ENCODE measurements at places on chromosomes 6 and 20.

DNA sequence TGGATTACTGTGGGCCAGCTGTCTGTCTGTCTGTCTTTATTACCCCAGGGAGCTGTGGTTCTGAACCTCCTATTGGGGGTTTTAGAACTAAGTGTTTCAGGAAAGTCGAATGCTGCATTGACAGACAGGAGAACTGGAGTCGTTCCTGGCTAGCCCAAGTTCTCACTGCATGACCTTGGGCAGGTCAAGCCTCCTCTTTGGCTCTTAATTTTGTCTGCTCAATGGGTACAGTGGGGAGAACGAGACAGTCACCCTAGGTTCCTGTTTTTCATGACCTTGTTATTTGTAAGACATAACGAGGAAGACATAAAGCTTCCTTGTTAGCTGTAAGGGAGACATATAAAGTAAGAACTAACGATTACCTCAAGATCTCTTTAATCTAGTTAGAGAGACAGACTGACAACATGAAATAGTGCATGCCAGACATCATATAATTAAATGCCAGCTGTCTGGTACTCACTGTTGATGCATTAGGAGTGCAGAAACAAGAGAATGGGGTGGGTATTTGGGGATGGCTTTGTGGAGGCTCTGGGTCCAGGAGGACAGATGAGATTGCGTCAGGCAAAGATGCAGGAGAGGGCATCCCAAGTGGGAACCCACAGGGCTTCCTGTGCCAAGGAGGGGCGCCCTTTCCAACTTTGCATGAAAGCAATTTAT is 3.7 kb upstream of the CCDC167 start:
- DNase-seq = no peak

DNA sequence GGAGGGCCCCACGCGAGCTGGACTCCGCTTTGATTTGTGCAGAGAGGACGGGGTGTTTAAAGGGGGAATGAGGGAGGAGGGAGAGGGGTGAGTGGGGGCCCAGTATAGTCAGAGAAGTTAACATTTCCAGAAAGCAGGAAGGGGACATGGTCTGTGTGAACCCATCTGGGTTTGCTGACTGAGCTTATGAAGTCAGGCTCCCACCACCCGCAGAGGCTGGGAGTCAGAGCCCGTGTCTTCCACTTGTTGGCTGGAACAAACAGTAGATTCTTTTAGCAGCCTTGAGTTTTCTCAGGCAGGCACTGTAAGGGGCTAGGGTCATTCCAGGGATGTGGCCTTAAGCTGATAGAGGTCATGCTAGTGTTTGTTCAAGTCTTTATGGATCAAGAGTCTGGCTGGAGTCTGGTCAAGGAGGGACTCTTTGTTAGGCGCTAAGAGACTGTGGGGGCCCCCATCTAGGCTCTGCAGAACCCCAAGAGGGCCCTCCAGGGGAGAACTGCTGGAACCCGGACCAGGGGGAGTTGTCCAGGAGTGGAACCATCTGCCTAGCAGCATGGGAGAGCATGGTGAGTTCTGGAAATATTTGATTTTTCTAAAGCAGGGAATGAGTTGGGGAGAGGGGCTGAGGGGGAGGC is 31.1 kb upstream of the FOXQ1 start:
- DNase-seq = no peak

GRCh38 chr6:106677282-106677681 is 47.9 kb downstream of the QRSL1 start:
- DNase-seq = no peak

DNA sequence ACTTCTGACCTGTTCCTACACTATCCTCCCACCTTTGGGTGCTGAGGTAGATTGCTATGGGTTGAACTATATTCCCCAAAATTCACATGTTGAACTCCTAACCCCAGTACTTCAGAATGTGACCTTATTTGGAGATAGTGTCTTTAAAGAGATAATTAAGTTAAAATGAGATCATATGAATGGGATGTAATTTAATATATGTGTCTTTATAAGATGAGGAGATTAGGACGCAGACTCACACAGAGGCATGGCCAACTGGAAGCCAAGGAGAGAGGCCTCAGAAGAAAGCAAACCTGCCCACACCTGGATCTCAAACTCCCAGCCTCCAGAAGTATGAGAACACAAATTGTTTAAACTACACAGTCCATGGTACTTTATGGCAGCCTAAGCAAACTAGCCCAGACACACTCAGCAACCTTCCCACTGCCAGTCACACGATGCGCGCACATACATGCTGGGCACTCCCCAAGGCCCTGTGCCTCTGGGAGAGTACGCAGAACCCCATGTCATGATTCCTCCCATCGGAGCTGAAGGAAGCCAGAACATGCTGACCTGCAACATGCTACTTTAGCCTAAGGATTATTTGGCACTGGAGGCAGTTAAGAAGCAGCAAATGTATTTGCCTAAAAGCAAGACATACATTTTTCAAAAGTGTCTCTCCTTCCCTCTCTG is 8.9 kb upstream of the SLC22A1 start:
- no peak for DNase-seq

DNA sequence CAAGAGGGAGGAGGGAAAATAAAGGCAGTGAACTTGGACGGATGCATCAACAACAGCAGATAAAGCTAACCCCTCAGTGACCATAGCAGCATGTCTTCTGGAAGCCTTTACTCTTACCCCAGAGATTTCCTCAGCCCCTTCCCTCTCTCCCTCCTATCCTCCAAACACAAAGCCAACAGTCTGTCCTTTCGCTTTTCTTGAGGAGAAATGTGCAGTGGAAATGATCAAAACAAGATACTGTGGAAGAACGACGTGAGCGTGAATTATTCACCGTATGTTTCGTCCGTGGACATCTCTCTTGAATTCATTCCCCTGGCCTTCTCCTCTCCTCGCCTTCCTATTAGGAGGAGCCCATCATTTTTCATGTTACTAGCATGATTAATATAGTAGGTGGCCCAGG is 8.5 kb downstream of the NRN1 start:
- DNase-seq = no peak

DNA sequence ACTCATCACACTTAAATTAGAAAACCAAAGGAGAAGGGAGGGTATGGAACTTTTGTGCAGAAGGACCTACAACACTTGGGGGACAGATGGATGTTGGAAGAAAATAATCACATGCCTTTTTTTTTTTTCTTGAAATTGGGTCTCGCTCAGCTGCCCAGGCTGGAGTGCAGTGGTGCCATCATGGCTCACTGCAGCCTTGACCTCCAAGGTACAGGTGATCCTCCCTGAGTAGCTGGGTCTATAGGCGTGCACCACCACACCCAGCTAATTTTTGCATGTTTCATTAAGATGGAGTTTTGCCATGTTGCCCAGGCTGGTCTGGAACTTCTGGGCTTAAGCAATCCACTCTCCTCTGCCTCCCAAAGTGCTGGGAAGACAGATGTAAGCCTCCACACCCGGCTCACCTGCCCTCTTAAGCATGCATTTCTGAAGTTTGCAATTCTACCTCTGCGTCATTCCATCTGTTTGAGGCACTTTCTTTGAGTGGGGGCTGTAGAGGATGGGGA is 370.8 kb upstream of the JARID2 start:
- DNase-seq = no peak

DNA sequence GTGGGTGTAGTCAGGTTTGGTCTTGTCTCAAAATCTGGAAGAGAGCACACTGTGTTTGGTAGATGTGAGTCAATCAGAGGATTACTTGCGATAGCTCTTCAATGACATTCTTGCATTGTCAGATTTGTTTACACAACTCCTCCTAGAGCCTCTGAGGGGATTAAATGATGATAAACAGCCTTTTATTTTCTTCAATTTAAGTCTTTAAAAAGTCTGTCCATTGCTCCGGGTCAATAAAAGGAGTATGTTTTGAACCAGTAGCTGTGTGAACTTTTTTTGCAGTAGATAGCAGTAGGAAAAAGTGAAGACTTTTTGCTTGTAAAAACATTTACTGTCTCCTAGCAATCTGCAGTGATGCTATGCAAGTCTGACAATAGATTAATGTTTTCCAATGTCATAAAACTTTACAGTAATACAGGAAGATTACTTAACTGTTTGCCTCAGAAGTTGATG is 49.9 kb downstream of the GJA1 start:
- no peak for DNase-seq

DNA sequence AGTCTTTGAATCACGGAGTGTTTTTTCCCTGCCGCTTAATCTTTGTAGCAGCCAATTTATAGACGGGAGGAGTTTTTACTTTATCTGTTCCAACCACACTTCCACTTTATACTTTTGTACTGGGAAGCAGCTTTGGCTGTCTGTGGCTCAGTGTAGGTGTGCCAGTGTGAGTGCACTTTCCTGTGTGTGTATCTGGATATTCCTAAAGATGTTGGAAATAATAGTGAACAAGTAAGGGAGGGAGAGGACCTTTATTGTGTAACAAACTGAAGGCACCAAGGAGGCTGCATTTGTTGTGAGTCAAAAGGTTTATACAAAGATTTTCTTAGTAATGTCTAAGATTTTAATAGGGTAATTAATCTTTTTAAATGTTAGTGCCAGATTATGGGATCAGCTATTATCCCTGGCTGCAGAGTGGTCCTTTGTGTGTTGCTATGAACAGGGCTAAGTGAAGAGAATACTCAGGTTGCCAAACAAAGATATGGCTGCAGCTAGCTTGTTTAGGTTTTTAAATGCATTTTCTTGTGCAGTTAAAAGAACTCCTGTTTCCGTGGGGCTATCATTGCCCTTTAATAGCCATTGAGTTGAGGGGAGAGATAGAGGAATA is 226.3 kb downstream of the RNF144B start:
- DNase-seq = no peak

DNA sequence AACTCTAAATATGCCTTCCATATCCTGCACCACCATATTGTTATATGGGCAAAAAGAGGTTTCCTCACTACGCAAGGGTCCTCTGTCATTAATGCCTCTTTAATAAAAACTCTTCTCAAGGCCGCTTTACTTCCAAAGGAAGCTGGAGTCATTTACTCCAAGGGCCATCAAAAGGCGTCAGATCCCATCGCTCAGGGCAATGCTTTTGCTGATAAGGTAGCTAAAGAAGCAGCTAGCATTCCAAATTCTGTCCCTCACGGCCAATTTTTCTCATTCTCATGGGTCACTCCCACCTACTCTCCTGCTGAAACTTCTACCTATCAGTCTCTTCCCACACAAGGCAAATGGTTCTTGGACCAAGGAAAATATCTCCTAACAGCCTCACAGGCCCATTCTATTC is 30.3 kb upstream of the ZBTB22 start:
- DNase-seq = no peak

DNA sequence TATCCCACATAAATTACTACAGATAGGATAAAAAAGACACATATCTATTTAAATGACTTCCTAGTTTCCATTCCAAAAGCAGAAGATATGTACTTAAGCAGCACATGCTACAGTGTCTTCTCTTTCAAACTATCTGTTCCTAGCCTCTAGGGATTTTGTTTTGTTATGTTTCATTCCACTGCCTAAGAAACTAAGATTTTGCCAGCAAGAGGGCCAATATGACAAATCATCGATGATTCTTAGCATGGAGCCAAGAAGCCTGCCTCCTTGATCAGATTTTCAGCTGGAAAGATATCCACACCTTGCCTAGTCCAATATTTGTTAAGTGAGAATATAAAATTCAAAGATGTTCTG is 7.0 kb downstream of the SNX5 start:
- DNase-seq = no peak

DNA sequence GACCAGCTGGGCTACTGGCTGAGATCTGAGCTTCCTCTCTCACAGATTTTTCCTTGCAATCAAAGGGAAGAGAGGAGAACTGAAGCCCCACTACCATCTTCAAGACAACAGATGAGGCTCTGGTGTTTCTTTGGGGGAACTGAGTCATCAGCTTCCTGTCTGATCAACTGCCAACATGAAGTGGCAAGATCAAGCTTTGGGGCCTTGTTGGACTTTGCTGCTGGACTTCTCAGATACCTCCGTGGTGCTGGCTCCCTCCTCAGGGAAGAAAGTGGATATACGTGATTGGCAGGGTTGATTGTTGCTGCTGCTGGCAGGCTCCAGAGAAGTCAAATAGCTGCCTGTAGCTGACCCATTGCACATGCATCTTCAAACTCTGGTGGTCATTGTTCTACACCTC is 3.6 kb upstream of the TOX2 start:
- DNase-seq = no peak

DNA sequence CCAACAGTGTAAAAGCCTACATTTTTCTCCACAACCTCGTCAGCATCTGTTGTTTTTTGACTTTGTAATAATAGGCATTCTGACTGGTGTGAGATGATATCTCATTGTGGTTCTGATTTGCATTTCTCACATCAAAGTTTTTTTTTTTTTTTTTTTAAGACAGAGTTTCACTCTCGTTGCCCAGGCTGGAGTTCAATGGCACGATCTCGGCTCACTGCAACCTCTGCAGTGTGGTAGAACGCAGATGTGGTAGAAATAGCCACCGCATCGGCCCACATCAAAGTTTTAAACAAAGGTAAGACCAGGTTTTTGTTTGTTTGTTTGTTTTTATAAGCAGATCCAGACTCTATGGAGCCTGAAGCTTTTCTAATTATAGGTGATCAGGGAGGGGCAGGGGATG is 12.7 kb upstream of the PPP1R3G start:
- no peak for DNase-seq

- DNase-seq = no peak
Measured at GRCh38 chr20:15296422-15296821, 959.0 kb upstream of the FLRT3 start.

DNA sequence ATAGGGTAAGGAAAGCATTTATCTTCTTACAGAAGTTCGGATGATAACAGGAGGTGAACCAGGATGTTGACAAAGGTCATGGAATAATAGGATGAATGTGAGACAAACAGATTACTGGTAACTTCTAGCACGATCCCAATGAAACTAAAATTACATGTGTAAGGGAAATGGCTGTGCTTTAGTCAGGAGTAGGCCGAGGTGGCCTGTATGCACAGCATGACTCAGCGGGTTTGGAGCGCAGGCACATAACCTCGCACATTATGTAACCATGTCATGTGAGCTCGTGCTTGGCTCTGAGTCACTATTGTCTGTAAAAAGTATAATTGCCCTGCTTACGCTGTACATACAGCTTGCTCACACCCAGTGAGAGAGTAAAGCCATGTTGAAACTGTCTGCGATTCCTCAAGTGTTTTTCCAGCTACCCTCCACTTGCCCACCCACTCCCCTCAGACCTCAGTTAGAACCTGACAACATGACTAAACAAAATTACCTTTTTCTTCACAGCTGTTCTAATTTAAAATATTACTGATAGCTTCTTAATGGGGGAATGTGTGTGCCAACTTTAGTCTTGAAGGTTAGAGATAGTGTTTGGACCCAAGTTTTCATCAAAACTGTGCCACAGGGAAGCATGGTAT is 8.2 kb downstream of the CYB5R4 start:
- DNase-seq = no peak

DNA sequence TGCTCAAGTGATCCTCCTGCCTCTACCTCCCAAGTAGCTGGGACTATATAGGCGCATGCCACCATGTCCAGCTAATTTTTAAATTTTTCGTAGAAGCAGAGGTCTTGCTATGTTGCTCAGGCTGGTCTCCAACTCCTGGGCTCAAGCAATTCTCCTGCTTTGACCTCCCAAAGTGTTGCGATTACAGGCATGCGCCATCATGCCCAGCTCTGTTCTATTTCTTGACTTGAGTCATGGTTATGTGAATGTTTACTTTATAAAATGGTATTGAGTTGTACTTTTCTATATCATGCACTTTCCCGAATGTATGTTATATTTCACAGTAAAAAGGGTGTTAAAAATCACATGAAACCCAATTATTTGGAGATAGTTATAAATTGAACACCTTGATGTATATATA is 17.3 kb upstream of the ATXN1 start:
- DNase-seq = no peak

- no peak for DNase-seq
Measured at GRCh38 chr20:50744143-50744792, 12.9 kb downstream of the PARD6B start.

GRCh38 chr6:38638941-38639497 is 710 bp downstream of the BTBD9 start:
- peak; percentile 10 for DNase-seq
